Vein endothelial cell (primary cell): ENCODE measurements at places on chromosomes 3 and 15. TPM values are rescaled to one million over a fixed set of nuclear protein-coding genes. Genes with fewer than 3 reads are reported as not detected.

The LAMB2 gene
- 255 and 353 TPM in 2 replicates for total RNA-seq

The POMGNT2 gene
- total RNA-seq = 5.9 and 6.6 TPM in 2 replicates

The PLSCR5 gene
- total RNA-seq = not detected in 2 replicates

The CALML4 gene
- total RNA-seq = 2.0 and 3.2 TPM in 2 replicates

The FANCD2 gene
- 14.4 and 29.4 TPM in 2 replicates for total RNA-seq

The FURIN gene
- 99.7 and 119 TPM in 2 replicates for total RNA-seq

The SSUH2 gene
- 0.10 TPM in 1 of 2 replicates, not detected in the other for total RNA-seq

The PLA2G4B gene
- 0.67 and 28.1 TPM in 2 replicates for total RNA-seq

The ERC2 gene
- total RNA-seq = 1.9 and 2.3 TPM in 2 replicates

The TGM5 gene
- total RNA-seq = not detected in 2 replicates

The ATP2B2 gene
- total RNA-seq = not detected in 2 replicates

The TEX55 gene
- not detected in 2 replicates for total RNA-seq

The GOLGB1 gene
- total RNA-seq = 35.3 and 48.3 TPM in 2 replicates

The FGD5 gene
- total RNA-seq = 127 and 130 TPM in 2 replicates

The PPM1L gene
- 3.3 and 4.7 TPM in 2 replicates for total RNA-seq

The RETNLB gene
- not detected in 2 replicates for total RNA-seq

The P2RY1 gene
- total RNA-seq = 0.98 and 2.7 TPM in 2 replicates

The WDR49 gene
- under 0.01 and 0.10 TPM in 2 replicates for total RNA-seq

The TMEM207 gene
- total RNA-seq = not detected in 2 replicates

The CEP152 gene
- total RNA-seq = 3.9 and 7.6 TPM in 2 replicates

The ACOX2 gene
- total RNA-seq = 2.0 and 2.6 TPM in 2 replicates

The GADL1 gene
- 0.48 and 0.65 TPM in 2 replicates for total RNA-seq

The NIPA2 gene
- 55.5 and 96.0 TPM in 2 replicates for total RNA-seq

The CASR gene
- total RNA-seq = under 0.01 TPM in 1 of 2 replicates, not detected in the other

The SPTBN5 gene
- total RNA-seq = 3.9 and 15.2 TPM in 2 replicates

The PATL2 gene
- under 0.01 and 0.29 TPM in 2 replicates for total RNA-seq

The PLA2G4F gene
- total RNA-seq = not detected in 2 replicates

The SLC24A5 gene
- not detected in 2 replicates for total RNA-seq

The ISG20 gene
- 4.5 and 4.9 TPM in 2 replicates for total RNA-seq

The ABHD17C gene
- 6.5 and 8.6 TPM in 2 replicates for total RNA-seq
